ENCODE measurements at places on chromosomes 12 and 14.

- no peak for DNase-seq
Measured at GRCh38 chr12:43104494-43104893, 447.5 kb downstream of the ADAMTS20 start.

- DNase-seq = no peak
Measured at GRCh38 chr12:48182631-48183030, 813 bp upstream of the CCDC184 start.

GRCh38 chr14:62071039-62071438 lies 308.8 kb downstream of the SNAPC1 start:
- DNase-seq = no peak

- peak; percentile 24 for DNase-seq
Measured at GRCh38 chr12:65500091-65500900, 221.8 kb downstream of the MSRB3 start.

DNA sequence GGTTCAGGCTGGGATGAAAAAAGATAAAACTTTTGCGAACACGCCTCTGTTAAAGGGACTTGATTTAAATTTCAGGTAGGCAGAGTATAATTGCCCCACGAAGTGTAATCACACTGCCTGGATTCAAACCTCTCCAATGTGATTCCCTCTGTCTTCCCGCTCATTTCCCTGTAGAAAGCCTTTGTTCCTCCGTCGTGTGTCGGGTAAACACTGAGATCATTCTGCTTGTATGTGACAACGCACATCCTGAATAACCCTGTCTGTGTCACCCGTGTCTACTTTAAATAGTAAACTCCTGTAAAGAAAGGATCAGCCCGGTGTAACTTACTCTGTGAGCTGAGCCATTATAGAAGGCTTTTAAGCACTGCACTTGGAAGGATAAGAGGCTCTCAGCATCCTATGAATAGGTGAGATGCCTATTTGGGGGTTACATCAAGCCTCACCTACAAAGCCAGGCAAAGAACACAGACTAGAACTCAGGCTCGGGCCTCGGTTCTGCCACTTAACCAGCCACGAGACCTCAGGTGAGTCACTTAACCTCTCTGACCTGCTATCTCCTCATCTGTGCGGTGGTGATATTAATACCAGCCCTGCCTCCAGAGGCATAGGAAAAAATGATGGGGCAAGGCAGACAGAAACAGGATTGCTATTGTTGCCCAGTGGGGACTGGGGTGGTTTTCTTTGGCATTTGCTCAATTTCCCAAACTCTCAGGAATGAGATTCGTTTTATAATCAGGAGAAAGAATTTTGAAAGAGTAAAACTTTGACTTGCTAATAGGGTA lies 74.2 kb downstream of the RBM19 start:
- no peak for DNase-seq

DNA sequence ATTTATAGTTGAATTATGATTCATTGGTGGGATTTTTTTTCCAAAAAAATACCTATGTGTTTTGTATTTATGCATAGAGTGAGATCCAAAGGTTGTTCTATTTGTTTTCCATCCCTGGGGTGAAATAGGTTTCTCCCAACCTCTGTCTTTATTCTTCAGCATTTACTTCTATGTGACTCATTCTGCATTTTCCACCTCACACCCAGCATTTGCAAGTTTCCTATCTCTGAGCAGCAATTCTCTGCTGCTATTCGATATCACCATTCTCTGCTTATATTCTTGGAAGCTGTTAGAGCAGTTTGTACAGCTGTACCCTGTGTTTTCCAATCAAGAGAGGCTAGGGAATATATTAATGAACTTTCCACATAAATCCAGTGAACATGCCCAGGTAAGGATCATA lies 538.9 kb downstream of the SNAPC1 start:
- no peak for DNase-seq

GRCh38 chr12:102950107-102950949 lies 7.1 kb upstream of the ASCL1 start:
- DNase-seq = no peak

DNA sequence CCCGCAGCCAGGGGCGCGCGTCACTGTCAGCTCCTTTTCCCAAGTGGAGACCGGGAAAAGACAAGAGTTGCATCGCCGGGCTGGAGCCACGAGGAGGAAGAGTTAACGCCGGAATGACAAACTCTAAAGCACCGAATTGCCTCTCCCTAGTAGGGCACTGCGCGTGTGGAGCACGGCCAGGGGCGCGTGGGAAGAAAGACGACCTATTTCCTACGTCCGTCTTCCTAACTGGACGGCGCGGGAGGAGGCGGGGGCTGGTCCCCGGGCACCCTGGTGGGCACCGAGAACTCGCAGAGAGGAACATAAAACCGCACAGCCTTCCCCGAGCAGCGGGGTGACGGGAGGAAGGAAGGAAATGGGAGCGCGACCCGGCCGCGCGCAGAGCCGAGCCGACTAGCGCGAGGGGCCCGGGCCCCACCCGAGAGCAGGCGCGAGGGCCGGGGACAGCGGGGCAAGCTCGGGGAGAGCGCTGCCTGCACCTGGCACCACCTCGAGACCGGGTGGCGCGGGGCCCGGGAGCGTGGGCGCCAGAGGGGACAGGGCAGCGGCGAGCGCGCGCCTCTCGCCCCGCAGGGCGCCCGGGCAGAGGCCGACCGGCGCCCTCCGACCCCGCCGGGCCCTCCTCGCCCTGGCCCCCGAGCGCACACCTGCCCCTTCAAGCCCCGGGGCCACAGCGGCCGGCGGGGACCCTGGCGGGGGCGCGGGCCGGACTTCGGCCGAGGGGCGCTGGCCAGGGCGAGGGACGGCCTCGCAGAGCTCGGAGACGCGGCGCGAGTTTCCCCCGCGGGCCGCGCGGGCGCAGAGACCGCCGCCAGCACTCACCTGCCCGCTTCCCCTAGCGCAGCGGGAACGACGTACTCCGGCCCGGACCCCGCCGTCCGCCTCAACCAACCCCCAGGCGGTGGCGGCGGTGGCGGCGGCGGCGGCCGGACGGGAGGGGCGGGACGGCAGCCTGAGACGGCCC lies at the start of gene SETD3:
SETD3 (minus strand) TSS at position 954 of the 964 bp plus-strand sequence. CDS start 15,054 bp downstream, outside the sequence.
- DNase-seq = peak; percentile 69

GRCh38 chr12:2550561-2551411 lies 244.0 kb upstream of the FKBP4 start:
- peak; percentile 31 for DNase-seq

DNA sequence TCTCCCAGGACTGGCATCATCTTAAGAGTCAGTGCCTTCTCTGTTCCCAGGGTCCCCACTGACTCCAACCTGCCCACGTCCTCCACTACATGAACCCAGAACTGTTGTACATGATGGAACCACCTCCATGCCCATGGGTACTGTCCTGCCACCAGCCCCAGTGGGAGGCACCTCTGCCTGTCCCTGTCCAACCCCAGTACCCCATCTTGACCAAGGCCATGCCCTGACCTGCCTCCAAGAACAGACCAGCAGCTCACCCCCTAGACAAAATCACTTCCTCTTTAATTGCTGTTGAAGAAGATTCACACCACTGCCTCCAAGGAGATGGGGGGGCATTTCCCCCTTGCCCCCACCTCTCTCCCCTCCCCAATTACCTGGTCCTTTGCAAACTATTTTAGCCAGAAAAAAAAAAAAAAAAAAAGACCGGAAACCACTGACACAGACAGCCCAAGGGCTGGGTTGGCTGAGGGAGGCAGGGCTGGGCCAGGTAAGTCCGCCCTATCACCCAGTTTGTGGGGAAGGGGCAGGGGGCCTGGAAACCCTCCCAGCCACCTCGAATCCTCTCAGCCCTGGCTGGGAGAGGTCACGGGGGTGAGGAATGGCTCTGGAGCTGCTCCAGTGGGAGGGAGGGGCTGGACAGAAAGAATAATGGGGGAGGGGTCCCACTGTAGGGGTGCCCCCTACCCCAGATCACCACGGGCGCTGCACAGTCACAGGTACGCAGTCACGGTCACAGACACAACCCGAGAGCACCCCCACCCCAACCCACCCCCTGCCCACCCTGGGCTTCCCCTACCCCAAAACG lies 13.4 kb downstream of the AGAP2 start:
- DNase-seq = no peak

DNA sequence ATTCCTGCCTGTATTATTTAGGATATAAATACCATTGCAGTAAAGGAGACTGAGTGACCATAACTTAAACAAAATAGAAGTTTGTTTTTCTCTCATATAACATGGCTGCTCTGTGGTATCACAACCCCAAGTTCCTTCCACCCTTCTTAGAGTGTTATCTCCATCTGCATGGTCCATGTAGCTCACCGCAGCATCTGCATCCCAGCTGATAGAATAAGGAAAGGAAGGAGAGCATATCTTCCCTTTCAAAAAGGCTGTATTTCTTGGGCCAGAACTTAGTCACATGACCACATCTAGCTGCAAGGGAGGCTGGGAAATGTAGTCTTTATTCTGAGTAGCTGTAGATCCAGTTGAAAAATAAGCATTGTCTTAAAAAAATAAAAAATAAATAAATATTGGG lies 184.8 kb upstream of the NUDT4 start:
- no peak for DNase-seq

DNA sequence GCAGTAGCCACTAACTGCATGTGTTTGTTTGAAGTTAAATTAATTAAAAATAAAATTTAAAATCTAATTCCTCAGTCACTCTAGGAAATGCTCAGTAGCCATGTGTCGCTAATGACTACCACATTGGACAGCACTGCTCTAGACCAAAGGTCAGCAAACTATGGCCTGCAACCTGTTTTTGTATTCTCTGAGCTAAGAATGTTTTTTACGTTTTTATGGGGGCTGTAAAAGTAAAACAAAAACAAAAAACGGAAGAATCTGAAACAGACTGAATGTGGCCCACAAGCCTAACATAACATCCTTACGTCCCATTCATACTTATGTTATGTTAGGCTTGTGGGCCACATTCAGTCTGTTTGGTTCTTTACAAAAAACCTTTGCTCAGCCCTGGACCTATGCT lies 57.8 kb downstream of the LIN52 start:
- no peak for DNase-seq

- DNase-seq = no peak
Measured at GRCh38 chr14:87878959-87879358, 114.0 kb downstream of the GALC start.

DNA sequence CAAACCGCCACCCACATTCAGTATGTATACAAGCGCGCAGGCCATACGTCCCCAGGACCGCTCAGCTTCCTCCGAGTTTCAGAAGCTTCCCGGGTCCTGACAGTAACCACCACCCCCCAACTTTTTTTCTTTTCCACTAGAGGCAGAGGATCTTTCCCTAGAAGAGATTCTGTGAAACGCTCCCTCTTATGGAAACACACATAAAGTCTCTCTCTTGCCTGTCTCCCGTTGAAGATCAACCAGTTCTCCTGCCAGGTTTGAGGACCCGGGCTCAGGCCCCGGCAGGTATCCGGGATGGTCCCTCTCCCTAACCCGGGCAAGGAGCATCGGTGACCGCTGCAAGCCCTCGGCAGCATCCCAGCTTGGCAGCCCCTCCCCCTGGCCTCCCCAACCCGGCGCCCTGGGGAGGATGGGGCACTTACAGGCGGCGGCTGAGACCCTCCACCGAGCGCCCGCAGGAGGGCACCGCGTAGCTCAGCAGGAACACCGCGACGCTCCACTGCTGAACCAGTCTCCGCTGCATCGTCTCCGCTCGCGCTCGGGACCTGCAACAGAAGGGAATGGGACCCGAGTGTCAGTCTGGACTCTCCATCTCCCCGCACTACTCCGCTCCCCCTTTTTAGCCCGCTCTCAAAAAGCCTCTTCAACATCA lies 3.4 kb downstream of the PTHLH start:
- peak; percentile 39 for DNase-seq

- DNase-seq = no peak
Measured at GRCh38 chr12:57241402-57242310, 9.3 kb downstream of the STAC3 start.

DNA sequence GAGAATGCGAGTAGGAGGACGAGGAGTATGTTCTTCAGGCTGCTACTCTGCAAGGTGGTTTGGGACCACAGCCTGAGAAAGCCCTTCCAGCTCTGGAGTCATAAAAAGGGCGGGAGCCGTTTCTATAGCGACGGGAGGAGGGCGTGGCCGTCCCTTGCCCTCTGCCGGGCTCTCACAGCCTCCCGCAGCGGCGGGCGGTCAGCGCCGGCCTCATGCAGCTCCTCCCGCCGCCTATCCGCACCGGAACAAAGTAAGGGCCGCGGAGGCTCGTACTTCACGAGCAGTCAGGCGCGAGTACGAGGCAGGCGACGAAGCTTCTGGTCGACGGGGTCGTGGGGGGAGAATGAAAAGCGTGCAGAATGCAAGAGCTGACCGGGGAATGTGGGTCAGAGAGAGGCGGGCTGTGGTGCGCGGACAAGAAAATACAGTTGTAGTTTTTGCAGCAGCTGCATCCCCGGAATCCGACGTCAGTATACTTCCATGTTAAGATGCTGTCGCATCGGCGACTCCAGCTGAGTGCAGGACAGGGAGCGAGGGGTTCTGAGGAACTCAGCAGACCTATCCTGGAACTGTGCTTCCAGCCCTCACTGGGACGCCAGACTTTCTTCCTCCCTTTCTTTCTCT lies at the start of gene DYRK4:
DYRK4 (plus strand) TSS at position 175 of the 624 bp plus-strand sequence; CDS start at position 213, 38 bp downstream.
- DNase-seq = peak; percentile 82

DNA sequence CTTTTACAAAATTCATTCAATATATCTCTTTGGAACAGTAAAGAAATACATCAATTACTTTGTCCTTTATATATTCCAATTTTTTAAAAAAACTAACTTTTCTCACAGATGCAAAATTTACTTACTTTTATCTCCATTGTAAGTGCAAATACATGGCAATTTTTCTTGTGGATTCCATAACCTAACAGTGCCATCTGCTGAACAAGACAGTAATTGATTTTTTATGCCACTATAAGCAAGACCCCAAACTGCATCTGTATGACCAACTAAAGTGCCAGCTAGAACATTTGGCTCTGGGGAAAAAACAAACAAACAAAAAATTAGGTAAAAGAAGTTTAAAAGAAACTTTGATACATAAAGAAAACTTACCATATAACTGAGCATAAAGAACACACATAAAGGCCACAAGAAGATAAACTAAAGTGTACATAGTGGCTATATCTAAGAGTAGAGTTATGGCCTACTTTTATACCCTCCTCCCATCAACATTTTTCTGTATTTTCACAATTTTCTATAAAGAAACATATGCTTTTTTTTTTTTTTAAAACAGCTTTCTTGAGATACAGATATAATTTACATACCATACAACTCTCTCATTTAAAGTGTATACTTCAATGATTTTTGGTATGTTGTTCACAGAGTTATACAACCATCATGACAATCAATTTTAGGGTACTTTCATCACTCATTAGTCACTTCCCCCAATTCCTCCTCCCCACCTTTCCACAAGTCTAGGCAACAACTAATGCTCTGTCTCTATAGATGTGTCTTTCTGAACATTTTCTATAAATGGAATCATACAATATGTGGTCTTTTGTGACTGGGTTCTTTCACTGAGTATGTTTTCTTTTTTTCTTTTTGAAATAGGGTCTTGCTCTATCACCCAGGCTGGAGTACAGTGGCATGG lies 32.6 kb downstream of the COCH start:
- DNase-seq = no peak

GRCh38 chr12:30219047-30219446 lies 435.3 kb upstream of the TMTC1 start:
- no peak for DNase-seq

GRCh38 chr14:90614696-90615516 lies 201.3 kb downstream of the TTC7B start:
- no peak for DNase-seq

DNA sequence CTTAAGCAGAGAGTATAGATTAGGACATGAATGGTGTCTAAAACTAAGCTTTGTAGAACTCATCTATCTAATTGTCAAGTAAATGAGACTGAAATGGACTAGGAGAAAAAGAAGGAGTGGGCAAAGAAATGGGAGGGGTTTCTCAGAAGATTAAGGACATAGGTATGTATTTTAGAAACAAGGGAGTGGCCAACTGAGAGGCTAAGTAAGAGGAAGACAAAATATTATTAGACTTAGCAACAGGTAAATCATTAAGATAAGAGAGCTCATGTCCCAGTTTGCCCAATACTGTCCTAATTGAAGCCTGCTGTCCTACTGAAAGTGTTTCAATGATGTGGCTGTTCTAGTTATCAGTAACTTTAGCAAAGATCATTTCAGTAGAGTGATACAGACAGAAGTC lies 171.4 kb downstream of the KITLG start:
- DNase-seq = no peak

All from AG08395 (cell line).